Activated naive CD8-positive, alpha-beta T cell treated with anti-CD3 and anti-CD28 coated beads for 36 hours (primary cell): ENCODE measurements at places on chromosomes 4 and X. TPM values are rescaled to one million over a fixed set of nuclear protein-coding genes. Genes with fewer than 3 reads are reported as not detected.

The TLL1 gene
- not detected for total RNA-seq

DNA sequence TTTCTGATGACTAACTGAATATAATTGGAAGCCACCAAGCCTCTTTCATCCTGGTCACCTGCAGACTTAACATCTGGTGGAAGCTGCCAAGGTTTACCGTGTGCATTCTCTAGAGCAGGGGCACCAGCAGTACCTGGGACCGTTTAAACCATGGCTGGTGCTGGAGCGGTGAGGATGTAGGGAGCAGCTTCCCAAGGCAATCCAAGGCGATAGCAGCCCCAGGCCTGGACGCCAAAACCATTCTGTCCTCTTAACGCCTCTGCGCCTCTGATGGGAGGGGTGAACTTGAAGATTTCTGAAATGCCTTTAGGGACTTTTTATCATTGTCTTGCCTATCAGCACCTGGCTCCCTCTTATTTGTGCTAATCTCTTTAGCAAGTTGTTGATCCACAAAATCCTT lies 37.3 kb upstream of the SPANXN2 start:
- no peak overlapping the region for H3K27ac ChIP-seq
- H3K4me1 ChIP-seq = no peaks in the 10 kb centered on the region
- no peaks in the 10 kb centered on the region for H3K27me3 ChIP-seq
- H3K4me3 ChIP-seq = no peak overlapping the region
- DNase-seq = no peak

The SULT1B1 gene
- total RNA-seq = 0.80 TPM

The SH3TC1 gene
- 7.8 TPM for total RNA-seq

- H3K36me3 ChIP-seq = no peaks in the 10 kb centered on the region
- no peak overlapping the region for H3K4me3 ChIP-seq
- peaks cover 22% of the 10 kb centered on the region for H3K27me3 ChIP-seq
- H3K4me1 ChIP-seq = no peaks in the 10 kb centered on the region
- DNase-seq = no peak
These were observed 134.7 kb upstream of the BANK1 start for GRCh38 chr4:101655857-101656256.

DNA sequence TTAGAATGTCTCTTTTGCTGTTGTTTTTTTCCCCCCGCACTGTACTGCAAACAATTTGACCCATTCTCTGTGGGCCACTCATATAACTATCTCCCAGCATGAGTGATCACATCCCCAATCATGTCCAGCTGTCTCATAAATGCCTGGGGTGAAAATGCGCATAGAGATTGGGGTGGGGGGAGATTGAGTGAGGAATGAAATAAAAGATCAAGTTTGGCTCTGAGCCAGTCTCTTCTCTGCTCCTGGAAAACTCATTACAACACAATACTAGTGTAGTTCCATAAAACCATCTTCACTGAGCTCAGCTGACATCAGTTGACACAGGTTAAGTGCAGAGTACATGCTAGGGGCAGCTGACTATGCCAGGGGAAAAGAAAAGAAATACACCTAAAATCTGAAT lies 96.9 kb downstream of the EGF start:
- no peak for DNase-seq
- H3K27me3 ChIP-seq = peaks cover 4% of the 10 kb centered on the region
- peaks cover 4% of the 10 kb centered on the region for H3K4me1 ChIP-seq
- H3K27ac ChIP-seq = no peak overlapping the region
- no peaks in the 10 kb centered on the region for H3K36me3 ChIP-seq

- peak; percentile 51 for DNase-seq
- H3K4me1 ChIP-seq = peaks cover 3% of the 10 kb centered on the region
- peaks cover 4% of the 10 kb centered on the region for H3K27me3 ChIP-seq
- H3K36me3 ChIP-seq = no peaks in the 10 kb centered on the region
- H3K27ac ChIP-seq = no peak overlapping the region
- no peak overlapping the region for H3K4me3 ChIP-seq
These were observed 14.1 kb upstream of the MGST2 start for GRCh38 chr4:139651282-139652194.

The PCDH19 gene
- total RNA-seq = not detected

The ZNF630 gene
- total RNA-seq = 1.6 TPM

DNA sequence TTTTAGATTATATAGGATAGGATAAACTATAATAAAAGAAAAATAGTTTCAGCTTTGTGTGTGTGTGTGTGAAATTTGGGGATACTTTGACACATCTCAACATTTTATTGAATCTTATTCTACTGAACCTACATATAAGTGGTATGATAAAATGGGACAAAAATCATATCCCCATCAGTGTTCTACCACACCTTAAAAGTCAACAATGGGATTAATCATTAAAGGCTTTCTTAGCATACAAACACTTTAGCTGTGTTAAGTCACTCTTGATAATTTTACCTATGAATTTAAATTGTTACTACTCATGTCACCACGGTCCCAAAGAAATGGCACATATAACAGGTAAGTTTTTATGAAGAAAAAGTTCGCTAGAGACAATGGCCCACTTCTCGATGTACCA lies 37.7 kb upstream of the LRBA start:
- H3K27me3 ChIP-seq = no peaks in the 10 kb centered on the region
- H3K27ac ChIP-seq = no peak overlapping the region
- H3K36me3 ChIP-seq = no peaks in the 10 kb centered on the region
- no peak for DNase-seq

DNA sequence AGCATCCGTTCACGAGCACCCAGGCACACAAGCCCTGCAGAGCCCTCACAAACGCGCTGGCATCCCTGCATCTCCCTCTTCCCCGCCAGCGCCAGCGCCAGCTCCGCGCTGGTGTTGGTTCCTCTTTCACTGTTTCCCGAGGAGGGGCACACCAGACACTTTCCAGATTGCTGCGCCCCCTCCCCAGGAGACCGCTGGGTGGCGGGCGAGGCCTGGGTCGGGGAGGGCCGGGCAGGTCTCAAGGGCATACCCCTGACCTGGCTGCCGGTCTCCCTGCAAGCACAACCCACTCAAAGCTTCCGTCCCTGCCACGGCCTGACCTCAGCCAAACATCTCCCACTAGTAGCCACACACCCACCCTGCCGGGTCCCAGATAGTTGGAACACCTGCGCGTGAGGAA lies 2.2 kb upstream of the NKX1-1 start:
- DNase-seq = no peak
- no peak overlapping the region for H3K4me3 ChIP-seq
- H3K4me1 ChIP-seq = no peaks in the 10 kb centered on the region
- H3K36me3 ChIP-seq = no peaks in the 10 kb centered on the region
- H3K27me3 ChIP-seq = peaks cover 80% of the 10 kb centered on the region

DNA sequence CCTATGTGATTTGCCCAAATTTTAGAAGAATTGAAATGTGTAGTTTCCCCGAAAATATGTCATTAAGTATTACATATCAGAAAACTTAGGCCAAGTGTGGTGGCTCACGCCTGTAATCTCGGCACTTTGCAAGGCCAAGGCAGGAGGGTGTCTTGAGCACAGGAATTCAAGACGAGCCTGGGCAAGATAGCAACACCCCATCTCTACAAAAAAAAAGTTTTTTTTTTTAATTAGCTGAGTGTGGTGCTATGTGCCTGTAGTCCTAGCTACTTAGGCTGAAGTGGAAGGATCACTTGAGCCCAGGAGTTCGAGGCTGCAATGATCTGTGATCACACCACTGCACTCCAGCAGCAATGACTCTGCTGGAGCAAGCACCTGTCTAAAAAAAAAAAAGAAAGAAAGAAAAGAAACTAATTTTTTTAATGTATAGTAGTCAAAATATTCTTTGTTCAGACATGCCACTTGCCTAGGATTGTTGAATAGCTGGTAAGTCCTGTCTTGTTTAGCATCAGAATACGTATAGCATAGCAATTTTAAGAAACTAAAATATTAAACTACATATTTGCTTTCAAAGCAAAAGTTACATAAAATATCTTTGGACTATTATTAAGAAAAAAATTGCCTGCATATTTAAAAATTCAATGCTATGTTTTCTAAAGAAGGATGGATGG lies 40.1 kb upstream of the GAB1 start:
- peaks cover 9% of the 10 kb centered on the region for H3K27me3 ChIP-seq
- H3K4me1 ChIP-seq = no peaks in the 10 kb centered on the region
- DNase-seq = no peak
- no peak overlapping the region for H3K27ac ChIP-seq
- no peaks in the 10 kb centered on the region for H3K36me3 ChIP-seq
- no peak overlapping the region for H3K4me3 ChIP-seq

GRCh38 chr4:55507612-55508011 lies 39.1 kb downstream of the CLOCK start:
- peaks cover 15% of the 10 kb centered on the region for H3K4me1 ChIP-seq
- peaks cover 20% of the 10 kb centered on the region for H3K36me3 ChIP-seq
- H3K27ac ChIP-seq = no peak overlapping the region
- H3K4me3 ChIP-seq = no peak overlapping the region
- no peak for DNase-seq

GRCh38 chrX:124540474-124540873 lies 194.1 kb downstream of the SH2D1A start:
- no peak for DNase-seq
- H3K4me1 ChIP-seq = no peaks in the 10 kb centered on the region
- no peaks in the 10 kb centered on the region for H3K36me3 ChIP-seq

The DUSP9 gene
- total RNA-seq = 0.23 TPM

The HMX1 gene
- total RNA-seq = not detected

GRCh38 chr4:147118528-147118927 lies 172.9 kb upstream of the TTC29 start:
- DNase-seq = no peak
- H3K4me1 ChIP-seq = no peaks in the 10 kb centered on the region

DNA sequence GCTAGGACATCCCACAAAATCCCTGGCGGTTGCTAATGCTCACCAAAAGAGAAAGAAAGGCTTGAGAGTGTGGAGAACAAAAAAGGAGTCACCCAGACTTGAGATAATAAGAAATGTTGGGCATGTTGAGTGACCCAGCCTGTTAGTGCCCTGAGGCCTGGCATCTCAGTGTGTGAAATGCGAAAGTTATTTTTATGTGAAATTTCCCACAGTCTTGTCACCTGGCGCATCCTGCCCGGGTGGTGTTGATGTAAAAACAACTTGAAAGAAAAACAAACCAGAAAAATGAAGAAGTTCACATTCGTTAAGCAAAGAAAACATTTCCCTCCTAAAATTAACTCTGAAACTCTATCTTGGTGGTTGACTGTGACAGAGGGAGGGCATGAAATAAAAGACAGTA lies 495.2 kb downstream of the MID1IP1 start:
- no peak overlapping the region for H3K27ac ChIP-seq
- H3K4me3 ChIP-seq = no peak overlapping the region
- H3K27me3 ChIP-seq = no peaks in the 10 kb centered on the region
- DNase-seq = no peak
- H3K36me3 ChIP-seq = peaks cover 33% of the 10 kb centered on the region

DNA sequence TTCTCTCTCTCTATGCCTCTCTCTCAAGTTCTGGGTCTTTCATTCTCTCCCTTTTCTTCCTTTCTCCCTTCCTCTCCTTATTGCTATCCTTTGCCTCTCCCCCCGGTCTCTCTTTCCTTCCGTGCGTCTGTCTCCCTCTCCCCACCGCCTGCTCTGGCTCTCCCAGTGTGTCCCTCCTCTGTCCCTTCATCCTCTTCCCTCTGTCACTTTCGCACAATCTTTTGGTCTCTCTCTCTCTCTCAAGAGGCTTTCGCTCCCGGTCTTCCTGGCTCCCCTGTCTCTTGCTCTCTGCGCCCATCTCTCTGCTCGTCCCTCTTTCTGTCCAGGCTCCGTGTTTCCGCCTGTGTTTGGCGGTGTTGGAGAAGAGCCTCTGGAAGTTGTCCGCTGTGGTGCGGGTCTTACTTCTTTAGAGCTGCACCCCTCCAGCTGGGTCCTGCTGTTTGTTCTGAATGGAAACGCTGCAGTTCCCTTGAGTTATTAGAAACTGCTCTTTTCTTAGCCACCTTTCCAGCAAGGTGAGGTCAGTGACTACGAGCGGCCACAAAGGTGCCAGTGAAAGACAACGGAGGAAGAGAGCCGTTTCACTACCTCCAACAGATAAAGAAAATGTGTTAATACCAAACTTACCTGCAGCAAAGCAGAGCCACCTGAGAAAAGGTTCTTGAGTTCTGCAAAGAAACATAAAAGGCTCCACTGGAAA lies 1.1 kb downstream of the BMPR1B start:
- peaks cover 79% of the 10 kb centered on the region for H3K27me3 ChIP-seq
- H3K4me1 ChIP-seq = peaks cover 5% of the 10 kb centered on the region
- DNase-seq = no peak
- no peak overlapping the region for H3K27ac ChIP-seq
- peak overlapping the region; percentile 41 for H3K4me3 ChIP-seq

The SUPT20HL1 gene
- total RNA-seq = not detected

DNA sequence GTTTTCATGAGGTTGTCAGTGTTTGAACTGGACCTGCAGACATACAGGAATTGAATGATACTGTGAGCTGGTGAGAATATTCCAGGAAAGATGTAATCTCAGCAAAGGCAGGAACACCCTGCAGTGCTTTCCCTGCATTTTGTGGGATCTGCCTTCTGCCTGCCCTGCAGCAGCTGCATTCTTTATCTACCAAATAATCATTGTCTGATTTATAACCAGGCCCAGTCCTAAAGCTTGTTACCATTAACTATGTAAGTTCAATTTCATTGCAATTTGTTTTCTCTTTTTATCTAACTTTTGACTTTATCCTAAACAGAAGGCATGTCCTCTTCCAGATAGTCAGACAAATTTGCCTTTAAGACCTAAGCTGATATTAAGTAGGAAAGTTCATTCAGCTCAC lies 99.8 kb upstream of the NOCT start:
- no peak overlapping the region for H3K27ac ChIP-seq
- no peak for DNase-seq
- H3K36me3 ChIP-seq = no peaks in the 10 kb centered on the region
- H3K27me3 ChIP-seq = peaks cover 14% of the 10 kb centered on the region
- no peak overlapping the region for H3K4me3 ChIP-seq

GRCh38 chrX:123665197-123665596 lies 67.7 kb downstream of the THOC2 start:
- peaks cover 62% of the 10 kb centered on the region for H3K36me3 ChIP-seq
- H3K4me1 ChIP-seq = no peaks in the 10 kb centered on the region
- no peak overlapping the region for H3K4me3 ChIP-seq
- no peak overlapping the region for H3K27ac ChIP-seq
- no peaks in the 10 kb centered on the region for H3K27me3 ChIP-seq

DNA sequence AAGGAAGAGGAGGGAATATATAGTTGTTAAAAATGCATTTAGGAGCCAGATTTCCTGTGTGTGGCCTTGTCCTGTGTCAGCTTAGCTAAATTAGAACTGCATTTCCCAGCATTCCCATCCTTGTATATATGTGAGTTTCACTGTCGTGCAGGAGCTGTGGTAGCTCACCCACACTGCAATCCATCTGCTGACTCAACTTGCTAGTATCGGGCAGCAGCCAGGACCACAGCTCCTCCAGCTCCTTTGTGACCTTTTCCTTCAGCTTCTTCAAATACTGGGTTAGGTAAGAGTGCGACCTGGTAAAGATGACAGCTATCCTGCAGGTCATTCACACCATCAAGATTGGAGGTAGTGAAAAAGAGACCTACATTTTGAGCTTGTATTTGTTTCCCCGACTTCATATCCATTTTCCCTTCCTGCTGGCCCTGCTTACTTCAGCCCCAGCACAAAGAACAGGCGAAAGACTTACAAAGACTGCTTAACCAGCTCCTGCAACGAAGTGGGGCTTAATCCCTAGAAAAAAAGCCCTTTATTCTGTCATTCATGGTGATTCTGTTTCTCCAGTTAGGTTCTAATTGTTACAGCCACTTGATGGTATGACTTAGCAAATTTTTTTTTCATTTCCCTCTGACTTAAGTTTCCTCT lies 11.4 kb downstream of the ASIC5 start:
- DNase-seq = no peak
- H3K27ac ChIP-seq = no peak overlapping the region
